ENCODE measurements at places on chromosomes 11 and 22.
A peak's percentile ranks its signal among the peaks of the same experiment; 100 is the strongest.

DNA sequence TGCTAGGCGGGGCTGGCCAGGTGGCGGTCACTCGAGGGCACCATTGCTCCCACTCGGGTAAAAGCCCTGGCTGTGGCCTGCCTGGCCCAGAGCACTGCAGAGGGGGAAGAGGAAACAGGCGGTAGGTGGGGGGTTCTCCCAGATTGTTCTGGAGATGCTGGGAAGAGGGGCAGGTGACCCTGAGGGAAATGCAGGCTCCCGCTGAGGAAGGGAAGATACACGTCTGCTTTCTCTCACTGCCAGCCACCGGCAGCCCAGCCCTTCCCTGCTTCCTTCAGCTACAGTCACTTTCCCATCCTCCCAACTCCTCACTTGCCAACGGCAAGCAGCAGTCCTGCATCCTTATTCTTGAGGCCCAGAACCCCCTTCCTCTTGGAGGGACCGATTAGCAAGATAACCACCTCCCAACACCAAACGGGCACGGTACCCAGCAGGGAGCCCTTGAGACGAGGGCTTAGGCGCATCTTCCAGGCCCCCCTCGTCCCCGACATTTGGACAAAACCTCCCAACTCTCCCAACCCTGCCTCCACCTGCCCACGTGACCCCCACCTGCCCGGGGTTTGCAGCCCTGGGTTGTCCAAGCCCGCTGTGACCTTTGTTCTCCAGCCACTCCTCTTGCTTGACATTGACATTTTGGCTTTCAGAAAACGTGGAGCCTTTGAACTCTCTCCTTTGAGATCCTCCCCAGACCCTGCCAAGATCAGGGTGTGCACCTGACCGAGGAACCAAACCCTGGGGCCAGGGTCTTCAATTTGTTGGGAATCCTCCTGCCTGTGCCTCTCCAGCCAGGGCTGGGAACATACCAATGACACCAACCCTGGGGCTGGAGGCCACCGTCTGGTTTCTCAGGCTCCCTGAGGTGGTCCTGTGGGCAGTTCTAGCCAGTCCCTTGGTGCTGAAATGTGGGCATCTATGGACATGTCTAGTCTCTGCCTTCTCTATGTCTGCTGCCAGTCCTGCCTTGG is 48.8 kb upstream of the TTLL12 start:
- DNase-seq, result no peak

DNA sequence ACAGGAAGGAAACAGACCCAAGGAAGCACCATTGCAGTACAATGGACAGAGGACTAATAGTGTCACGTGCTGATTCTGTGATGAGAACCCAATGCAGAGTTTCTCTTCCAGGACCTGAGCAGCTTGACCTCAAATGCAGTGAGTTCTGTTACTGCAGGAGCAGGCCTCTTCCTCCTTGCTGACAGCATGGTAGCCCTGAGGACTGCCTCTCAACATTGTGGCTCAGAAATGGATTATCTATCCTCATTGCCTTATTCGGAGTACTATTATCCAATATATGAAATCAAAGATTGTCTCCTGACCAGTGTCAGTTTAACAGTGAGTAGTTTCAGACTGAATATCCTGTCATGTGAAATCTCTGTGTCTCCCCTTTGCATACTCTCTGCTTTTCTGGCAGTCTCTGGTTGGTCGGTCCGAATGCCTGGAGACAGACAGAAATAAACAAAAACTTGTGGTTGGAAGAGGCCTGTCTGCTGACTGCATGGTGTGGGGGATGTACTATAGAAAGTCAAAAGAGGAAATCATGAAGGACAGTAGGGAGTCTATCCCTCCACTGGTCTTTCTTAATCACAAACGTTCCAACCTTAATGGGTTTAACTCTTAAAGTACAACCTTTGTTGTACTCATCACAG is 6.9 kb upstream of the MS4A14 start:
- no peak for DNase-seq

DNA sequence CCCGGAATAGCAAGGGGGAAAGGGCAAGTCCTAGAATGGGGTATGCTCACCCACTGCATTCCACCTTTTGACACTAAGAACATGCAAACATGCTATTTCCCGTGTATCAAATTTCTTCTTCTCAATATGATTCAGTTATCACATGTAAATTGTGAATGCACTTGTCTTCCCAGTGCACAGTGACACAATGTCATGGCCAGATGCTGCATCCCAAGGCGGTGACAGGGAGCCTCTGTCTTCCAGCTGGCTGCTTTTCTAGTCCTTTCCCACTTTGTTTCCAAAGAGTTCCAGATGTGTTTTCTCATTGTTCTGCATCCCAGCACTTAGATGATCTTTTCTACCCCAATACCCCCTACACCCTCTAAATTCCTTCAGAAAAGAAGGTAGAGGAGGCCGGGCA is 12.4 kb downstream of the SLC25A18 start:
- no peak for DNase-seq

DNA sequence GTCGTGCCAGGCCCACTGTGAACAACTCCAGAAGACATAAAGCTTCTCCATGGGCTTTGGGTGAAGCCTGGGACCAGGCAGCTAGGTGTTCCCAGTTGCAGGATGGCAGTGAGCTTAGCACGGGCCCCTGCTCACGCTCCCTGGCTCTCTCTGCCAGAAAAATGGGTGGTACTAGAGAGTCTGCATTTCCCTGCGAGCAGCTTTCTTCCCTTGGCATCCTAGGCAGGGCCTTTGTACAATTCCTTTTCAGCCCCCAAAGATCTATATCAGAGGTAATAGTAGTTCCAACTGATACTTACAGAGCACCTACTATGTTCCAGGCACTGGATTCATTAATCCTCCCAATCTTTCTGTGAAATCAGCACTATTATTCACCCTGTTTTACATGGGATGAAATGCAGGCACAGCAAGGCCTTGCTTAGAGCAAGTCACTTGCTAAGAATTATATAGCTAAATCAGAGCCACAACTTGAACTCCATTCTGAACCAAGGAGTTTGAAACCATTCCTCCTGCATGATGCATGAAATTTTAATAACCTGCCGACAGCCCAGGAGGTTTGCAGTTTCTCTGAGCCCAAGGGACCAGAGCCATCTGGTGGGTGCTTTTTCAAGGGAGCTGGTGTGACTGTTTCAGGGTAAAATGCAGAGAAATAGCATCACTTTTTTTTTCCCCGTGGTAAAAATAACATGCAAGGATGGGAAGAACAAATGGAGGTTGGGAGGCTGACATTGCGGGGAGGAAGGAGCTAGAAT is 22.7 kb downstream of the NAV2 start:
- no peak for DNase-seq

- no peak for DNase-seq
Measured at GRCh38 chr22:48884324-48884723, 943.3 kb downstream of the BRD1 start.

- no peak for DNase-seq
Measured at GRCh38 chr11:30786256-30787110, 200.3 kb upstream of the MPPED2 start.

DNA sequence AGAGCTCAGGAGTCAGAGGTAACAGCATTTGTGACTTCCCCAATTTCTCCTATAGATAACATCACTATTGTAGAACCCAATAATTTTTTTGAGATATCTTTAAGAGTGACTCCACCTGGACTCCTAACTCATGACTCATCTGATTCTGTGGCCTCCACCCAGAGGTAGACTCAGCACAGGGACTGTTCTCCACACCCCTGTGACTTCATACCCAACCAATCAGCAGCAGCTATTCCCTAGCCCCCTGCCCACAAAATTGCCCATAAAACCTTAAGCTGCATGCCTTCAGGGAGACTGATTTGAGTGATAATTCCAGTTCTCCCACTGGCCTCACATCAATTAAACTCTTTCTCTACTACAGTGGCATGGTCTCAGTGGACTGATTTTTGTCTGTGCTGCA is 475.4 kb upstream of the FAT3 start:
- no peak for DNase-seq

GRCh38 chr11:117419482-117420142 is 92.0 kb downstream of the CEP164 start:
- no peak for DNase-seq

DNA sequence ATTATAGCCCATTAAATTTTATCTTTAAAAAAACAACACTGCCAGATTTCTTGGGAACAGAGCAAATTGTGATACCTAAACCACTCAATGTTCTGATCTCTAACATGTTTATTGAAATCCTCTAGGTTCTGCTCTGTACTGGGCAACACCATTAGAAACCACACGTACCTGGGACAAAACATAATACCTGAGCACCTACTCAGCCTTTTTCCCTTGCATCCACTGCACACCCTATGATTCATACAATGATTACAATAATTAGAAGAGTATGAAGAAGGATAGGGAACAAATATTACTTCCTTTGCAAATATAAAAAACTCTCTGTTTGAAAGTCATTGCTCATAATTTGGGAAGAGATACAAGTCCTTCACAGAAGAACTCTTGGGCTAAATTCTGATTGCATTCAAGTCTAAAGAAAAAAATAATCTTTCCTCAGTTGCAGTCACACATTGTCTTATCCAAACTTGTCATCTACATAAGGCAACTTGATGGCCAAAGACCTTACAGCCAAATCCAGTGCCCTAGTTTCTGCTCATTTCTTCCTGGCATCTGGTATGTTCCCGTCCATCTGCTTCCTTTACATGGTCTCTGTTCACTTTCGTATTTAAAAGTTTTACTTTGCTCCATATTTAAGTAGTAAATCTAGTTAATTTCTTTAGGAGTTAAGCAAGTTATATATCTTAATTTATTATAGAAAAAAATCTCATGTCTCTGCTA is 407.4 kb downstream of the LRRC4C start:
- no peak for DNase-seq

GRCh38 chr11:131571571-131571970 is 201.2 kb downstream of the NTM start:
- no peak for DNase-seq

DNA sequence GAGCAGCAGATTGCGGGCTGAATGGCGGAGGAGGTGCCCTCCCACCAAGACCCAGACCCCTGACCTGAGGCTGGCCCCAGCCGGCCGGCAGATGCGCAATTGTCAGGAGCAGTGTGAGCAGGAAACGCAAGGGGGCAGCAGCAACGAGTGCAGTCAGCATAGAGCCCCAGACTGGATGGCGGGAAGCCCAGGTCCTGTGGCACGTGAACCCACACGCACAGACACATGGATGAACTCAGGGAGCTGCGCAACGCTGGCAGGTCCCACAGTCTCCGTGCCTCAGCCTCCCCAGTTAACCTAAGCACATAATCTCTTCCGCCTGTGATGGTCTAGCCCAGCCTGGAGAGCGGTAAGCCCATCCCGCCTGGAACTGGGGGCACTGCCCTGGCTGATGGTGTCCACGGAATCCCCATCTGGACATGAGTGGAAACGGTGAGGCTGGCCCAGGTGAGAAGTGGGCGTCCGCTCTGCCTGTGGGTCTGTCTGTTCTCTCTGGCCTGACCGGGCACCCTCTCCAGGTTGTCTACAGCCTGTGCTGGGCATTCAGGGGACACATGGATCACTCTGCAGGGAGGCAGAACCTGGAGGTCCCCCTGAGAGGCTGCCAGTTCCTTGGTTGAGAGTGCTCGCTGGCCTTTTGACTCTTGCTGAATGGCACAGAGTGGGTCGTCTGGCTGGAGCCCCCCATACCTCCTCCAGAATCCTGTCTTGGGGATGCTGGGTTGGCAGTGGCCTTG is 626 bp upstream of the TBX10 start:
- DNase-seq, result peak; percentile 73

- no peak for DNase-seq
Measured at GRCh38 chr11:46890665-46891064, 27.7 kb downstream of the LRP4 start.

DNA sequence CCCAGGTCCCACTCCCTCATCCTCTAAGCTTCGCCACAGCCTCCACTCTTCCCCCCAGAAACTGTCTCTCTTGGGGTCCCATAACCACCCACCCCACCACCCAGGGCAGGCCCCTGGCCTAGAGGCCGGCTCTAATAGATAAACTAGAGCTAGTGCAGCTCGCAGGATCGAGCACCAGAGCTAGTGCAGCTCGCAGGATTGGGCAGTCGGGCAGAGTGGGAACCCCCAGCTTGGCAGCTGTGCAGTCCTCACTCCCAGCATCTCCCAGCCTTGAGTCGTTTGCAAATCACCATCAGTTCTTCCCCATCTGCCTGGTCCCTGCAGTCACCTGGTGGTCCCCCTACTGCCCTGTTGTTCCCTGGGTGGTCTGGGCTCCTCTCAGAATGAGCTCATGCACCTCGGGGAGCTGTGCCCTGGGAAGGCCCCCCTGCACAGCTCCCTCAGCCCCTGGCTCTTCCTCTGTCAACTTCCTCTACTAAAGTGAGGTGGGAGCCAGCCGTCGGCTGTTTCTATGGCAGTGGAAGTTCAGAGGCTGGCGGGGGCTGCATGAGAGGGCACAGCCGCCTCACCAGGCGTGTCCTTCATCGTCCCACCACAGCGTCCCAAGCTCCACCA is 15.5 kb upstream of the SHANK2 start:
- no peak for DNase-seq

GRCh38 chr22:19986011-19986409 is 30.6 kb downstream of the ARVCF start:
- no peak for DNase-seq

DNA sequence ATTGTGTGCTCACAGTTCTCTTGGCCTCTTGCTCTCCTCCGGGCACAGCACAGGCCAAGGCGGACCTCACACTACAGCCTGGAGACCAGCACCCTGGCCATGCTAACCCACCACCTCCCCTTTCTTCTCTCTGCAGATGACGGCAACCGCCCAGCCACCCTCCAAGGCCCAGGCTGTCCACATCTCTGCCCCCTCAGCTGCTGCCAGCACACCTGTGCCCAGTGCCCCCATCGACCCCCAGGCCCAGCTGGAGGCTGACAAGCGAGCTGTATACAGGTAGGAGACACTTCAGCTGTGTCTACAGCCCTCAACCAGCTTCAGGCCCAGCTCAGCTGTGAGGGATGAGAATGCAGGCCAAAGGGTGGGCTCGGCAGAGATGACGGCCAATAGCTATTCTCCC is 128.4 kb downstream of the FEZ1 start:
- DNase-seq, result no peak

- DNase-seq, result no peak
Measured at GRCh38 chr11:95895815-95896214, 28.1 kb downstream of the MTMR2 start.

DNA sequence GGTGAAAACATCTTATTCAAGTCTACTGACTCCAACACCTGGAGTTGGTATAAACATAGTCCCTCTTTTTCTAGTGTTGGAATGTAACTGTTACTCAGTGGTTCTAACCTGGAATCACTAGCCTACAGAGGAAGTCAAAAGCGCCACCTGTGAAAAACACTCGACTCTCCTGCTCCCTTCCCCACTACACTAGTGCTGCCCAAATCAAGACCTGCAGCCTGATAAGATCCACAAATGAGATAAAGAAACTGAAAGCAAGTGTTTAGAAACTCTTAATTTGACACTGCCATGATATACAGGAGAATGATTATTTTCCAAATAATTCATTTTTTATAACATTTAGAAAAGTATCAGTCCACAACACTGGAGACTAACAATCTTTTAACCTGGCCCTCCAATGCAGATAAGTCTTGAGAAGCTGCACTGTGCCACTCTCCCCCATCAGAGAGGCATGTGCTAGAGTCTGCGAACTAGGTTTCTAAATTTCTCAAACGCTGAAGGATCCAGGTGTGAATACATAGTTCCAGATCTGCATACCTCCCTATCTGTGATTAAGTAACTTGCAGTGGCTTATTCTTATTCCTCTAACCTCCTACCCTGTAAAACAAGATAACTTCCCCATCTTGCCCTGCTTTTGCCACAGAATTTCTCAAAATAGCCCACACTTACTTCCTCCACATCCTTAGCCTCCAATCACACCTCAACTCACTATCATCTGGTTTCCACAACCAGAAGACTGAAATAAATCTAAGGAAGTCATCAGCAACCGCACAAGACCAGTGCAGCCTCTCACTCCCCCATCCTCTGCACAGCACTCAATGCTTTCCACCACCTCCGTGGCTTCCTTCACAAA is 88.1 kb downstream of the RRAS2 start:
- peak; percentile 23 for DNase-seq

Measured in stimulated activated CD4-positive, alpha-beta T cell treated with anti-CD3 and anti-CD28 coated beads, Interleukin-2, amount 100 ng/mL, for 24 hours (primary cell).